ENCODE measurements at places on chromosomes 3 and 15.

GRCh38 chr3:129289201-129289921 is 10.7 kb downstream of the HMCES start:
- DNase-seq = no peak

DNA sequence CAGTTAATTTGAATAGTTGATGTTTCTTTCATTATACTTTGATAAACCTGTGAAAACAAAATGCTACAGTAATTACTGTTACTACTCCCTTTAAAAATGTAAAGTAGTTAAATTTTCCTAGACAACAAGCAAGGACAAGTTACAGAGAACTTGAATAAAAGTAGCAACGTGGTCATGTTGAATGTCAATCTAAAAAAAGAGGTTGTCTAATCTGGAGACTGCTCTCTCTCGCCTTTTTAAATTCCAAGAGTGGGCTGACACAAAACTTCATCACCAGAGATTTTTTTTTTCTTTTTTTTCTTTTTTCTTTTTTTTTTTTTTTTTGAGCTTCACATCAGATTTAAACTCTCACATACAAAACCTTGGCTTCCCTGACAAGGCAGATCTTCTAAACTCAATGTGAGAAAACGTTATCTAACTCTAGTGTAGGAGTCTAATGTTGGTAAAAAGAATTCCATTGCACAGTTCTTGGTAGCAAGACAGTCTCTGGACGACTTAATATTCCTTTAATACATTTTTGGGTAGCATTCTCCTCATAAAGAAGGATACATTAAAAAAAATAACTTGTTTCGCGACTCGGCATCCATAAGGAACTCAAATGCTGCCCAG is 4.1 kb downstream of the FOXP1 start:
- no peak for DNase-seq

DNA sequence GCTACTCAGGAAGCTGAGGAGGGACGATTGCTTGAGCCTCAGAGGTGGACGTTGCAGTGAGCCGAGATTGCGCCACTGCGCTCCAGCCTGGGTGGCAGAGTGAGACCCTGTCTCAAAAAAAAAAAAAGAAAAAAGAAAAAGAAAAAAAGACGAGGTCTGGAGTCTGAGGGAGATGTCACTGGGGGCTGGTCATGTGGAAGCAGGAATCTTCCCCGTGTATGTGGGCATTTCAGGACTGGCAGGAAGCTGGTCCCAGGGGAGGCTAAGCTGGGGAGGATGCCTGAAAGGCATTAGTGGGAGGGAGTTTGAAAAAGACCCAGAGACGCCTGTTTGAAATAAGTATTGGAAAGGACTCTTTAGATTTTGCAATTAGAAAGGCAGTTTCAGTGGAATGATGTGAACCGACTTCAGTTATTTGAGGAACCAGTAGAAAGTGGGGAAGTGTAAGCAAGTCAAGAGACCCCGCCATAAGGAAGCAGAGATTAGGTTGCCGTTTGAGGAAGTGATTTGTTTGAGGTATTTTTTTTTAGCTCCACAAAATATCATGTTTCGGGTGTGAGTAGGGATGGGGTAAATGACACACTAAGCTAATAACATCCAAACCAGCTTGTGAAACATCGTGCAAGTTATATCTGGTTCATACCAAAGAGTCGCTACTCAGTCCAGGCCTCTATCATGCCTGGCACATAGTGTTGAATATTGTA is 55.5 kb downstream of the ST6GAL1 start:
- DNase-seq = no peak

DNA sequence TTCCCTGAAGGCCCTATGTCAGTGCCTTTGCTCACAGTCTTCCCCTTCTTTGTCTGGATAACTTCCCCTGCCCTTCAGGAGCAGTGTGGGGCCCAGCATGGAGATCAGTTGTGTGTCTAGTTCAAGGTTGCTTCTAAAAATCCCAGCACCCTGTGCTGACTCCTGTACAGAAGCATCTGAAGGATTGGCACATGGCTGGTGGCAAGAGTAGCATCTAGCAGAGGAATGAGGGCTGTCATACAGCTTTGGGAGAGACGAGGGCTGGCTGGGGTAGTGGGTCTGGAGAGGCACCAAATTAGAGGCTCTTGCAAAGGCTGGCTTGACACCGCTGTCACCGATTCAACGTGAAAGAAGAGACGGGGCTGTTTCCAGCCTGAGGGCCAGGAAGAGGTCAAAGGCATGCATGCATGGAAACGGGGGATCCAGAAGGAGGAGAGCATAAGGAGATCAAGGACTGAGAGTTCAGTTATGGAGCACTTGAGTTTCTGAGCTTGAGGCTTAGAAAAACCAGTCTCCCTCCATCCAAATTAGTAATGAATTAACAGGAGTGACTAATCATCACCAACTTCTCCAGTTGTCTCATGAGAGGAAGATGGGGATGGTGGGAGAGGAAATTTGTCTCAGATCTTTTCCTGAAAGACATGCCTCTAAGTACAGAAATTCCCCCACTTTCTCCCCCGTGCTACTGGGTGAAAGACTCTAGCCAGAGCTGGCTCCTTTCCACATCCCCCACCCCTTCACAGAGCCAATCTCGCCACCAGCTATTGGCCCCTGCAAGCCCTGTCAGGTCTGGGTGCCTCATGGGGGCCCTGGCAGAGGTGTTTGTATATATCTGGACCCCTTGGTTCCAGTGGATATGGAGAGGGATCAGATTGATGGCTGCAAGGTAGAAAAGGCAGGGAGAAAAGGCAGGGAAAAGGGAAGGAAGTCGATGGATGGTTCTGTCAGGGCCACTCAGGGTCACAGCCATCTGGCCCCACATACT is 45.9 kb downstream of the SLCO2A1 start:
- no peak for DNase-seq

DNA sequence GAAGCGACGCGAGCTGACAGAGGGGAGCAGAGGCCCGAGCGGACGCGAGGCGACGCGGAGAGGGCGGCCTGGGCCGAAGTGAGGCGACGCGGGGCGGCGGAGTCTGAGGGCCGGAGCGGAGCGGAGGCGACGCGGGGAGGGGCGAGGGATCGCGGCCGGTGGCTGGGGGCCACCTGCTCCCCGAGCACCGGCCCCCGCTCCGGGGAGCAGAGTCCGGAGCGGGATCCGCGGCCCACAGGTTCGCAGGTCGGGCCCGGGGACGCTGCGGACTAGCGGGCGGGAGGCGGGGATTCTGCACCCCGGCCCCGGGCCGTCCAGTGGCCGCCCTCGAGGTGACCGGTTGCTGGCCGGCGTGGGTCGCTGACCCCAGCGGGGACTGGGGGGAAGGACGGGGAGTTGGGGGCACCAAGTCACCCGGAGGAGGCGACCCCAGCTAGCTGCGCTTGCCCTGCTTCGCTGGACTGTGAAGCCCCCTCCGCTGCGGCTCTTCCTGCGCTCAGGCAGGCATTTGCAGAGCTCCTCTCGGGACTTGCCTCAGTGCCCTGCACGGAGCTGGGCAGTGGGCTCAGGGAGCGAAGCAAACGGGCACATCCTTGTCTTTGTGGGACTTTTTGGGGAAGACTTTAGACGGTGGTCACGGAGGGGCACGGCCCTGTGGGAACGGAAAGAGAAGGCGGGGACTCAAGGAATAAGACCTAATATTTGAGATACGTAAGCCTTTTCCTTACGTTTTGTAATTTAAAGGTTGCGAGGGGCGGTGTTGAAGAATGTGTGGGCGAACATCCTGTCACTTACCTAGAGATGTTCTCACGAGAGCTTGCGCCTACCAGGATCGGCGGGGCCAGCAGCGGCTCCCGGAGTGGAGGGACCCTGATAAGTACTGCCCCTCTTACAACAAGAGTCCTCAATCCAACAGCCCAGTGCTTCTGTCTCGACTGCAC is 566 bp downstream of the HMCES start:
- DNase-seq = no peak

GRCh38 chr3:173584838-173585831 is 187.6 kb downstream of the NLGN1 start:
- DNase-seq = no peak

DNA sequence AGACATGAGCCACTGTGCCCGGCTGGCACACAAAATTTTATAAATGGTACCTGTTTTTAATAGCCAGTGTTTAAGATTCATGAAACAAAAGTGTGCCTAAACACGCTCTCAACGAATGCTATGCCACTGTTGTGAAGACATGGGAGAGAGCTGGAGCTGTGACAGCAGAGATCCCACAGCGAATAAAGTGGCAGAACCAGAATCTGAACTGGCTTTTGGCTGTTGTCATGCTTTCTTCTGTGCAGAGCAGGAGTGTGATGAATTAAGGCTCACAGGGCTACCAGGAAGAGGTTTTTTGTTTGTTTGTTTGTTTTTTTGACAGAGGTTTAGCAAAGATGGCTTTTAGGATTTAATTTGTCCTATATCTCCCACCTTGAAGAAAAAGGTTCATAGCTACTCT is 14.5 kb downstream of the PTPRG start:
- no peak for DNase-seq

DNA sequence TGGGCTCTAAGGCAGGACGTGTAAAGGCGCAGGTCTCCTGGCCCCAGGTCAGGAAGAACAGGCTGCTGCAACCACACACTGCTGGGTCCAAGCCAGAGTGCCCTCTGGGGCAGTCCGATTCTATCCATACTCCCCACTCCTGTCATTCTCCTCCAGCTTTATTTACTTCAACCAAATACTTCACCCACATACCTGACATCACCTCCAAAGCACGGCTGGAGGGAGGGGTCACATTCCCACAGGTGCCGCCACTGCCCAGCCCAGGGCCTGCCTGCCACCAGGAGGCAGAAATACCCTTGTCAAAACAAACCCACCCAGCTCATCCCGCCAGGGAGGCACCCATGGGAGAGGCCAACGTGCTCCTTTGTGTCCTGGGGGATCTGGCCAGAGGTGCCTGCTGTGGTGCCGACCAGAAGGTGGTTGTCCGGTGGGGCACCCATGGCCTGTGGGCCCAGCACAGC is 100.4 kb downstream of the DAPK2 start:
- no peak for DNase-seq

- no peak for DNase-seq
Measured at GRCh38 chr3:65595222-65596028, 443.3 kb downstream of the MAGI1 start.

DNA sequence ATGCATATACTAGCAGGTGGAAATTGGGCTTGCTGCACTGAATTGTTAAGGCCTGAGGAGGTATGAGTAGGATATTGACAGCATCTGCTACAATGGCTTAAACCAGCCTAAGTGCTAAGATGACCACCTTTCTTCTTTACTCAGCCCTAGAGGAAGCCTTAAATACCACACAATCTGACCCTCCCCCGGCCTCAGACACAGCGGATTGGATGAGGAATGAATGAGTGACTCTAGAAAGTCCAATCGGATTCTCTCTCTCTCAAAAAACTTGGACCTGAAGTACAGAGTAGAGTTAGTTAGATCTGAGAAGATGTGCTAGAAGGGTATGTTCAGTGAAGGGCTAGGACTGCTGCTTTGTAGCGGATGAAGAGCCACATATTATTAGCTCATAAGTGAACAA is 39.9 kb upstream of the C3orf49 start:
- DNase-seq = no peak

DNA sequence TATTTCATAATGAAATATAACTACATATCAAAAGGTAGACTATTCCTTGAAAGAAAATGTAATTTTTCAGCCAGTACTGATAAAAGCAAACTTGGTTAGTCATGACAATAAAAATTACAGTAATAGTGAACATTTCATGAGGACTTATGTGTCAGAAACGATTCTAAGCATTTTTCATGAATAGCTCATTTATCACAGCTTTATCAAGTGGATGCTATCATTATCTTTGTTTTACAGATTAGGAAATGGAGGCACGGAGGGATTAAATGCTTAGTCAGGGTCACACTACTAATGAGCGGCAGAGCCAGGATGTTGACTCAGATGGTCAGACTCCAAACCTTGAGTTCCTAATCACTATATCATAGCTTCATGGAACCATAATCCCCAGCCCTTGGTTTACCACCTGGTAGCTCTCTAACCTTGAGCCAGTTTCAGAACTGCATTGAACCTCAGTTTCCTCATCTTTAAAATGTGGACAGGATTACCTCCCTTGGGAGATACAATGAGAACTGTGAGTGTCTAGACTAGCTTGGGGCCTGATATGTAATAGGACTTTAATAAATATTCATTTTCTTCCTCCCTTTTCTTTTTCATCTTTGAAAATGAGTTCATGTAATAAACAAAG is 85.4 kb downstream of the TNIK start:
- peak; percentile 85 for DNase-seq

GRCh38 chr3:28207000-28207733 is 34.3 kb upstream of the CMC1 start:
- no peak for DNase-seq

GRCh38 chr3:177521305-177521704 is 324.0 kb upstream of the TBL1XR1 start:
- DNase-seq = no peak

GRCh38 chr3:193407688-193408087 is 29.1 kb upstream of the ATP13A5 start:
- no peak for DNase-seq

DNA sequence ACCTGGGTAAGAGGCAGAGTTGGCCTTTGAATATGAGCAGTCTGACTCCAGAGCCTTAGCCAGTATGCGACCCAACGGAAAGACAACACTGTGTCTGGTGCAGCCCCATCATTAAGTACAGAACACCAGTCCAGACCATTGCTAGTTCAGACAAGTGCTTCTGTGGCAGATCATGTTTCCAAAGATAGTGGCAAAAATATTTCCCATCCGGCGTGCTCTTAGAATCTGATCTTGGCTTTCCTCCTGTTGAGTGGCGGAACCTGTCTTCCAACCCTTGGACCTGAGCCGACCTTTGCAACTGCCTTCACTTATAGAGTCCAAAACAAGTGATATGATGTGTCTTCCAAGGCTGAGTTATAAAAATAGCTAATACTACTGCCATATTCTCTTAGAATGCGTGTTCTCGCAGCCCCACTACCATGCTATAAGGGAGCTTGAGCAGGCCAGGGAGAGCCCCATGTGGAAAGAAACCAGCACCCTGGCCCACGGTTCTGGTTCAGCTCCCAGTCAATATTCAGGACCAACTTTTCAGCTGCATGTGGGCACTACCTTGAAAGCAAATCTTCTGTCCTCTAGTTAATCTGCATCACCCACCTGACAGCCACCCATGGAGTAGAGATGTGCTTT is 322.4 kb upstream of the SLCO3A1 start:
- DNase-seq = no peak

DNA sequence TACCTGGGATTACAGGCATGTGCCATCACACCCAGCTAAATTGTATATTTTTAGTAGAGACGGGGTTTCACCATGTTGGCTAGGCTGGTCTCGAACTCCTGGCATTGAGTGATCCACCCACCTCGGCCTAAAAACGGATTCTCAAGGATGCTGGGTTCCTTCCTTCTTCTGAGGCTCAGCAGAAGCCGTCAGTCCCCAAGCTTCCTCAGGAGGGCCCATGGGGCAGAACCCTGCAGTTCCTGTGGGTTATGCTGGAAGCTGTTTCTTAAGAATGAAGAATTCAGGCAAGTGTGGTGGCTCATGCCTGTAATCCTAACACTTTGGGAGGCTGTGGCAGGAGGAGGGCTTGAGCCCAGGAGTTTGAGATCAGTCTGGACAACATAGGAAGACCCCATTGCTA is 29.0 kb upstream of the ZNF710 start:
- no peak for DNase-seq

DNA sequence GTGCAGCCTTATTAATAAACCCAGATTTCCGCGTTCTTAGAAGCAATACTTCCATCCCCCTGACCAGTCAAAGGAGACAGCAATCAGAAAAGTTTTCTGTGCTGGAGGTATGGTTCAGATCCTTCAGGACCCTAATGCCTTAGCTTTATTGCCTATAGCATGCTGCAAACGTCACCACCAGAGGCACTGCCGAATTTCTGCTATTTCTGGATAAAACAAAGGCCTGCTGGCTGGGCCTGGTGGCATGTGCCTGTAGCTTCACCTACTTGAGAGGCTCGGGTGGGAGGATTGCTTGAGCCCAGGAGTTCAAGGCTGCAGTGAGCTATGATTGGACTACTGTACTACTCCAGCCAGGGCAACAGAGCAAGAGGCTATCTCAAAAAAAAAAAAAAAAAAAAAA is 407.2 kb downstream of the FOXP1 start:
- DNase-seq = no peak

- DNase-seq = no peak
Measured at GRCh38 chr3:103184772-103185171, 750.0 kb downstream of the ZPLD1 start.
